ENCODE measurements at places on chromosomes 12 and 14. TPM values are rescaled to one million over a fixed set of nuclear protein-coding genes. Genes with fewer than 3 reads are reported as not detected.

DPPA3 gene
- total RNA-seq: not detected

DNA sequence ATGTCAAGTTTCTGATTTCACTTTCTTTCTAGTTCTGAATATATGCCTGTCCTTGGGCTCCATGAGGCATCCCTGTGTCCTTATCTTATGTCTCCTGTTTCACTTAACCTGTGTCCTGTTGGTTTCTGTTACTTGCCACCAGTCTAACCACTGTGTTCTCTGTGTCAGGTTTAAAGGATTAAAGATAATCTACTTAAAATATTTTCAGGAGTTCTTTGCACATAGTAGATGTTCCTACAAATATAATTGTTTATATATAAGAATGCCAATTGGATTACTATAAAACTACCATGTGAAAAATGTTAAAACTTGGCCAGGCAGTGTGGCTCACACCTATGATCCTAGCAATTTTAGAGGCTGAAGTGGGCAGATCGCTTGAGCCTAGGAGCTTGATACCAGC is 406.4 kb downstream of the CCER1 start:
- no peak for DNase-seq

- no peak for DNase-seq
Observed at GRCh38 chr14:32472076-32472475, 143.0 kb downstream of the AKAP6 start.

DNA sequence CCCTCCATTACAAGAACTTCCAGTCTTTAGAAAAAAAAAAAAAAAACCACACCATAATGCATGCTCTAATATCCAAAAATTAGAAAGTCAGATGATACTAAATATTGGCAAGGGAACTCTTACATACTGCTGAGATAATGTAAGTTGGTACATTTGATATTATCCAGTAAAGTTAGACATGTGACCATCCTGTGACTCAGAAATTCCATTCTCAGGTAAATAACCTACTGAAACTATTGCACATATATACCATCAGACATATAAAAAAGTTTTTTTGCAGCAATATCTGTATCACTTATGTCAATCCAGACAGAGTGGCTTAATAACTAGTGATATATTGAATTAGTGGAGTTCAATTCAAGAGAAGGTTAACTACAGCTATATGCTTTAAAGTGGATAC is 63.5 kb downstream of the KITLG start:
- no peak for DNase-seq

DNA sequence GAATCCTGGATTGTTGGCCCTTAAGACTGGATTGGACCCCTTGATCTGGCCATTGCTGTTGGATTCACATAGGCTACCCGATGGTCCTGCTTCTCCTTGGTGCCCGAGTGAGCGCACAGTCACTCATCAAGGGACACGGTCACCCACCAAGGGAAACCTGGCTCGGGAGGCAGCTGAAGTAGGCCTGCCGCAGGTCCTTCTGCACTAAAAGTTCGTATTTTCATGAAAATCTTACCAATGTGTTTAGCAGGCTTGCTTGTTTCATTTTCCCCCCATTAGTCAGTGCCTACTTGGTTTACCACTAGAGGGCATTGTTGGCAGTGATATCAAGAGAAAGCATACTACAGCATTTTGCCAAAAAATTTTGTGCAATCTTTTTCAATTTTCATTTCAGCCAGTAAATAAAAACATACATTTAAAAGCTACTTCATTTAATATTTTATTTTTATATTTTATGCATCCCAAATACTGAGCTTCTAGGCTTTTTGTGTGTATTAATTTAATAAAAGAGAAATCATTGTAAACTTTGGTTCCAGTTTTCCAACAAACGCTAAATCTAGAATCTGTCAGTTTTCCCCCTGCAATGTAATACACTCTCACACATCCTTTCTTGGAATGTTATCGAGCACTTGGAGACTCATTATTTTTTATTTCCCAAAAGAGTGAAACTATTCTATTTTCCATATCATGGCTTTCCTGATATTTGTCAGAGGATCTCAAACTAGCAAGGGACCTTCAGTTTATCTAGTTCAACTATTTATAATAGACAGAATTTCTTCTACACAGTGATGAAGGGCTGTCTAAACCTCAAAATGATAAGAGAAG is 116.7 kb downstream of the LMNTD1 start:
- peak; percentile 69 for DNase-seq

ADAMTS20 gene
- not detected for total RNA-seq

TDRD9 gene
- total RNA-seq: not detected

DNA sequence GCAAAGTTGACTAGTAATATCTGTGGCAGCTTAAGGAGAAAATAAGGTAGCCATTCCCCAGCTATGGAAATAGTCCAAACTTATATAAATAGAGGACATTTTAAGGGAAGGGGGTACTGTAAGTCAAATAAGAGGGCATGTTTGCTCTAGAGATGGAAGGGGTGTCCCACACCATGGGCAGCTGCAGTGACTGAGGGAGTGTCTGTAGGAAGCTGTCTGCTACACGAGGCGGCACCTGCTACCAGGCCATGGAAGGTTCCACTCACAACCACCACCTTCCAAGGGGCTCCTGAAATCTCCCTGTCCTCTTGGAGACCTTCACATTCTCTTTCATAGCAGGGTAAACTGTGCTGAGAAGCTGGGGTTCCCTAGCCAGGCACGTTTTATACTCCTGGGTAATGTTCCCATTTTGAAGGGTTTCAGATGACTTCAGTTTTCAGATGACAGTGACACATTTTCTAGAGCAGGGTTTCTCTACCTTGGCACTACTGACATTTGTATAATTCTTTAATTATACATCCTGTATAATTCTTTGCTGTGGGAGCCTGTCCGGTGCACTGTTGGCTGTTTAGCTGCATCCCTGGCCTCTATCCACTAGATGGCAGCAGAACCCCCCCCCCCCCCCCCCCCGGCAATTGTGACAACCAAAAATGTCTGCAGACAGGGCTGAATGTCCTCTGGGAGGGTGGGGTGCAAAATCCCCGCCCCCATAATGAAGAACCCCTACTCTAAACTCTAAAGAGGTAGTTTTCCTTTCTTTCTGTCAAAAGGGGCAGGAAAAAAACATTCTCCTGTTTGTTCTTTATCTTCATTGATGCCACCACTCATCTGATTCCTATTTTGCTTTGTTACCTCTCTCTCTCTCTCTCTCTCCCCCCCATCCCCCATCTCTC is 11.6 kb upstream of the SMCO2 start:
- peak; percentile 9 for DNase-seq

GRCh38 chr14:69789118-69789640 is 7.9 kb downstream of the SLC10A1 start:
- no peak for DNase-seq

DNA sequence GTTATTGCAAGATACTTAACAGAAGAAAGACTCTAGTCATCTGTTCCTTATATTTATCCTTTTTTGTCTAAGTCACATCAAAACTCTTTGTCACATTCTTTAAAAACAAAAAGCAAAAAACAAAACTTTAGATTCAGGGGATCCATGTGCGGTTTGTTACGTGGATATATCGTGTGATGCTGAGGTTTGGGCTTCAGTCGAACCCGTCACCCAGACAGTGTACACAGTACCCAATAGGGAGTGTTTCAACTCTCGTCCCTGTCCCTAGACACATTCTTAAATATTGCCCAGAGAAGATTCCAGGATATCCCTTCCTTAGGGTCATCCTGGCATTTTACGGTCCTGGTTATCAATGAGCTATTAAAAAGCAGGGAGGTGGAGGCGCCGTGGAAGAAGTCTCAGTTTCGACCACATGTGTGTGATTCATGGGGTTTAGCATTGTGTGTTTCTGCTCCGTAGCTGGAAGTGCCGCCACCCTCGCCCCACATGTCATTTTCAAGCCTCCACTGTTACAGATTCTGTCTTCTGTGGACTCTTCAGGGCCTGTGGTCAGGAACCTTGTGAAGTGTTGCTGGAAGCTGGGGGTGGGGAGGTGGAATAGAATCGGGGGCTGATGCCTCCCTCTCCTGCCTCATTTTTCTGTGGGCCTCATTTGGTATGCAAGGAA is 19.9 kb downstream of the CCND2 start:
- DNase-seq: peak; percentile 30

GRCh38 chr14:58215191-58215914 is 15.4 kb downstream of the ACTR10 start:
- DNase-seq: no peak

FAM222A gene
- total RNA-seq: 2.4 TPM

- DNase-seq: no peak
Observed at GRCh38 chr12:105681341-105681740, 350.9 kb downstream of the C12orf75 start.

- peak; percentile 53 for DNase-seq
Observed at GRCh38 chr12:78888568-78888967, 24.0 kb downstream of the SYT1 start.

GRCh38 chr12:12181511-12181910 is 85.3 kb downstream of the LRP6 start:
- no peak for DNase-seq

- no peak for DNase-seq
Observed at GRCh38 chr14:89164168-89165073, 252.6 kb downstream of the FOXN3 start.

- peak; percentile 52 for DNase-seq
Observed at GRCh38 chr12:75850721-75851462, 180.7 kb downstream of the PHLDA1 start.
